Activated CD4-positive, CD25-positive, alpha-beta regulatory T cell (primary cell): ENCODE measurements at places on chromosomes 3 and 15.

DNA sequence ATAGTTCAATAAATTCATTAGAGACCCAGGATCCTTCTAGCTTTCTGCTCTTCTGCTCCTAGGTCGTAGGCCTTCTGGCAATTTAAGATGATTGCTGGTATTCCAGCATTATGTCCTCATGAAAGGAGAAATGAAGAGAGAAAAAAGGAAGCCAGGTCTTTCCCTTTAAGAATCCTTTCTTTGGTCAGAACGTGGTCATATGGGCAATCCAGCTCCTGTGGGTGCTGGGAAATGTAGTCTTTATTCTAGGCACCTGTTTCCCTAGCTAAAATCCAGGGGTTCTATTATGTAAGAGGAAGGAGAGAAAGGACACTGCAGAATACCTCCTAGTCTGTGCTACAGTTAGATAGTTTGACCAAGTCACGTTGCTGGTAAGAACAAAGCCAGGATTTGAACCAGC lies 35.5 kb upstream of the NR1I2 start:
- no peak for DNase-seq

GRCh38 chr3:173650596-173650995 lies 253.1 kb downstream of the NLGN1 start:
- no peak for DNase-seq

DNA sequence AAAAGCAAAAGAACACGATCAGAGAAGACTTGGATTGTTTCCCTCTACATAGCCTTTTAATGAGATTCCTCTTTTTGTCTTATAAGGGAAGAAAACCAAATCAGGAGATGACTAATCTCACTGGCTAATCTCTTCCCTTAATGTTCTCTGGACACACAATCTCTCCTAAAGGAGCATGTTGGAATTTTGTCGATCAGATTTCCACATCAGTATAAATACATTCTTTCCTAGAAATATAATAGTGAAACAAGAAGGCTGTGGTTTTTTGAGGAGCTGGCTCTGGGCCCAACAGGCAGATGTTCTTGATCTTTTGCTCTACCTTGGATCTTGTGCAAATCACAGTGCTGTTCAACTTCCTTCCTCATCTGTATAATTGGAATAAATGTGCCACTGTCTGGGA lies 94.0 kb downstream of the GTPBP8 start:
- DNase-seq: no peak

DNA sequence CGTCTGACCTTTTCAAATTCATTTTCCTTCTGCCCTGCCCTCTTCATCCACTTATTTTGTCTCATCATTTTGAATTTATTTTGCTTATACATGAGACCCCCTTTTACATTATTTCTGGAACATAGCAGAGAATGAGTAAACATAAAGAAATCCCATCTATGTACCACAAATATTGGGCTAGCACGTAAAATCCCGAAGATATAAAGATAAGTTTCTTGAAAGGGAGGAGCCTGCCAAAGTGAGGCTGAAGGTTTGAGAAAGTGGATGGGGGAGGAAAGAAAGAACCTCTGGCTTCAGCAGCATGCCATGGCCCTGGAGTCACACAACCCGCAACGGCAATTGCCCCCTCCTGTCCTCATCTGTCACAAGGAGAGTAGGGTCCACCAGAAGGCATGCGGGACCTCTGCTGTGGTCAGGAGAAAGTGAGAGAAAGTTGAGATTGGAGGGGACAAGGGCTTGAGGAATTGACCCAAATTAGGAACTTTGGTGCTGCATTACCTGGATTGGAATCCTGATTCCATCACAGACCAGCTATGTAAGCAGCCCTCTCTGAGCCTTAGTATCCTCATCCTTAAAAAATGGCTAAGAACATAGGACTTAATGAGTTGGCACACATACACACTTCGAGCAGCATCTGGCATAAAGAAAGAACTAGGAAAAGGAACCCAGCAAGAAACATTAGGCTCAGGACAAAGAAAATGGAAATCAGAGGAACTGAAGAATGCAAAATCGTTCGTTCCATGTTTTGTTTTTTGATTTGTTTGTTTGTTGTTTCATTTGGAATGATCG lies 53.7 kb upstream of the GYG1 start:
- DNase-seq: no peak

- no peak for DNase-seq
Measured at GRCh38 chr15:52485290-52485689, 43.4 kb downstream of the MYO5A start.

DNA sequence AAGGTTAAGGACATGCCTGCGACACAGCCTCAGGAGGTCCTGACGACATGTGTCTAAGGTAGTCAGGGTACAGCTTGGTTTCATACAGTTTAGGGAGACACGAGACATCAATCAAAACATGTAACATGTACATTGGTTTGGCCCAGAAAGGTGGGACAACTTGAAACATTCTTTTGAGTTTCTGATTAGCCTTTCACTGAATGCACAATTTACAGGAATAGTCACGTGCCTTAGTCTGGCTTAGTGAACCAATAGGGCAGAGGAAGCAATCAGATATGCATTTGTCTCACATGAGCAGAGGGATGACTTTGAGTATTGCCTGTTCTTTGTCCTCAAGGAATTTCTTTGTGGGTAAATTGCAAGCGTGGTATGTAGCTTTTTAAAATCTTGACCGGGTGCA lies 24.5 kb upstream of the HDAC11 start:
- no peak for DNase-seq

- no peak for DNase-seq
Measured at GRCh38 chr3:76991165-76991564, 48.7 kb upstream of the ROBO2 start.

DNA sequence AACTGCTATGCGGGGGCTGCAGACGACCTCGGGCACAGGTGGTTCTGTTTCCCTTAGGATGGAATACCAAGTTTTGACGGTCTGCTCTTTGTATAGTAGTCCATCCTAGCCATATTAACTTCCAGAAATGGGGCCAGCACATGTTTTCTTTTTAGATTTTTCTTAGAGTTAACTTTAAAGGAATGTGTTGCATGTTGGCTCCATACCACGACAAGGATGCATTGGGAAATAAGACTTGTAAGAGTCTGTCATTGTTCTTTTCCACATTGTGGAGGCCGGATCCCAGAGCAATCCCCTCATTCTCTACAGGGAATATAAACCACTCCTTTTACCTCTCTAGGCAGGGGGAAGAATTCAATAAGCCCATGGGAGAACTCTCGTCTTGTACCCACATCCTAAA lies 87.1 kb upstream of the PLSCR4 start:
- no peak for DNase-seq

DNA sequence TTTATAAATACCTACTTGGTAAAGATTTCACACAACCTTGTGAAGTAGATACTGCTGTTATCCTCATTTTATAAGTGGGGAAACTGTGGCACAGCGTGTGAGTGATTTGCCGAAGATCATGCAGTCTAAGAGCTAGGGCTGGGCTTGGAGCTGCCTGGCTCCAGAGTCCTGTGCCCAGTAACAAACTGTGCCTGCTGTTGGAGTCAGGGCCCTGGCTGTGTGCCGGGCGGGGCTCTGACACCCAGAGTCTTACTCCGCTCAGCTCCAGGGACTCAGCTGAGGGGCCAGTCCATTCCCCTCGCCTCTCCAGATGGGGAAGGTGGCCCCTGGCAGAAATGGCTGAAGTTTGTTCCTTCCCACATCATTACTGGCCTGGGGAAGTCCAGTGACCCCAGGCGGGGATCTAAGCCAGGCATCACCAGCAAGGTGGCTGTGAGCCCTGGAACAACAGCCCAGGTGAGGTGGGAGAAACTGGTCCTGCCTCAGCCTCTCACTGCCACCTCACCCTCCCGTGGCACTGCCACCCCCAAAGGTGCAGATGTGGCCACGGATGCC lies 17.3 kb upstream of the PLXNA1 start:
- no peak for DNase-seq

GRCh38 chr15:70032509-70032908 lies 65.2 kb downstream of the TLE3 start:
- no peak for DNase-seq

DNA sequence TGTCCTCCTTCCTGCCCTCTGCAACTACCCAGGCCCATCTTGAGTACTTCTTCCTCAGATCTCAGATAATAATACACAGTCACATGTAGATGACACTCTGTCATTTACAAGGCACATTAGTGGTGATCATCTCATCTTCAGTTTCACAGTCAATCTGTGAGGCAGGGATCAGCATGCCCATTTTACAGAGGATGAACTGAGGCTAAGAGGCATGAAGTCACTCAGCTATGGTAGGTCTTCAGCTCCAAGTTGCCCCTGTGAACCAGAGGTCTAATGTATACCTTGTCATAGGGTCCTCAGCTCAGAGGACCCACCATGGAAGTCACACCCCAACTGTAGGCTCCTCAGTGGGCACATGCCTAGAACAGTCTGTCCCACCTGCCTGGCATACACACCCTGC lies 4.2 kb upstream of the CILP start:
- no peak for DNase-seq

GRCh38 chr15:53739651-53740050 lies 19.8 kb downstream of the WDR72 start:
- DNase-seq: no peak

DNA sequence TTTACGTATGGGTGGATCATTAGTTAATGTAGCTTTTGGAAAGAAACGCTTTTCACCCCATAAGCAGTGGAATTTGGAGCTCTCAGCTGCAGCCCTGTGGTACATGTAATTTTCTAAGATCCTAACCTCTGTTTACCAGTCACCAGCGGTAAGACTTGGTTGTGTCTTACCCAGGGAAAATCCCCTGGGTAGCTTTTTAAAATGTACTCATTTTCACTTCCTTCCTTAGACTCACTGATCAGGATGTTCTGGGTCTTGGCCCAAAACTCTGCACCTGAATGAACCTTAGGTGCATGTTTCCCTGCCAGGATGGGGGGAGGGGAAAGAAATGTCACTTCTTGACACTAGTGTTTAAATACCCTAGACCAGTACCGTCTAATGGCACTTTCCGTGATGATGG lies 605.2 kb downstream of the MAGI1 start:
- no peak for DNase-seq

- DNase-seq: no peak
Measured at GRCh38 chr3:126431103-126431534, 36.4 kb downstream of the CFAP100 start.

DNA sequence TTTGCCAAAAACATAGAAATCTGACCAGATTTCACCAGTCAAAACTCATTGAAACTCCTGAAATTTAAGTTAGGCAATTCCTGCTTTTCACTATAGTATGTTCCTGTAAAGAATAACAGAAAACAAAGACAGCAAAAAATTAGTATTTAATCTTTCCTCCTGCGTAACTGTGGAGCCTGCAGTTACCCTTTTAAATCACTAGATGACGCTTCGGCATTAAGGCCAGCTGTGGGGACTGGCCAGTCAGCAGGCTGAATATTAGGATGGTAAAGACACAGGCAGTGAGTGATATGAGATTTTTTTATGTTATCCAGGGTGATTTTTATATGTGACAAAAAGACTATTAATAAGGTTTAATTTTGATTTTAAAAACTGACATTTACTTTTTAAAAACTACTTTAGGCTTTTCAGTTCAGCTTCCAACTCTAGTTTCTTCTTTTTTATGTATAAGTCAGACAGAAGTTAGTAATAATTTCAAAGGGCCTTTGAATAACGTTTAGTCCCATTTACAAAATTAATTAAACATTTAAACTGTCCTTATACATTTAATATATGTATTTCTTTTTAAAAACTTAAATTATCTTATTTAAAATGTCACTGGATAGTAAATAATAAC lies 165.1 kb downstream of the PPM1L start:
- no peak for DNase-seq

GRCh38 chr3:29922992-29923746 lies 642.3 kb downstream of the RBMS3 start:
- no peak for DNase-seq

DNA sequence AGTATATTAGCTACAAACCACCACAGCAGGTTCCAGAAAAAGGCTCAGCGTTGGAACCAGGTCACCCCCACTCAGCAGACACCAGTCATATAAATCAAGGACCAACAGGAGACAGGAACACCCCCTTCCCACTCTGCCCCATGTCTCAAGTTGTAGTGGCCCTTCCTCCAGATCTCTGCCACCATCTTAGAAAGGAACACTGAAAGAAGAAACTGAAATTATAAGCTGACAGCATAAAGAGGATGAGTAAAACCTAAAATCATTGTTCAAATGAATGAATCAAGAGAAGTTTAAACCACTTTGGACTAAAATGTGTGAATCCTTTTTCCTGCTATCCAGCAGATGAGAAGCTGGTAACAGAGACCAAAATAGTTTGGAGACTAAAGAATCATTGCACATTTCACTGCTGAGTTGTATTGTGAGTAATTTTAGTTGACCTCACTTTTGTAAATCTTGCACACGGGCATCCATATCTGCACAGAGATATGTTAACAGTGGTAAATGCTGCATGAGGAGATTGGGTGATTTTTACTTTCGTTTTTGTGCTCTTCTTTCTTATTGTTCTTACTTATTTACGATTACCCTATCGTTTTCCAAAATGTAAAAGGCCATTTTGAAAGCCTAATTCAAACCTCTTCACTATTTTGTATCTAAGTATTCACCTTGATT lies 19.8 kb downstream of the CCR3 start:
- DNase-seq: no peak

- DNase-seq: no peak
Measured at GRCh38 chr3:9810846-9811245, 784 bp downstream of the TTLL3 start.

GRCh38 chr3:187361835-187362234 lies 6.3 kb upstream of the RTP4 start:
- DNase-seq: no peak

DNA sequence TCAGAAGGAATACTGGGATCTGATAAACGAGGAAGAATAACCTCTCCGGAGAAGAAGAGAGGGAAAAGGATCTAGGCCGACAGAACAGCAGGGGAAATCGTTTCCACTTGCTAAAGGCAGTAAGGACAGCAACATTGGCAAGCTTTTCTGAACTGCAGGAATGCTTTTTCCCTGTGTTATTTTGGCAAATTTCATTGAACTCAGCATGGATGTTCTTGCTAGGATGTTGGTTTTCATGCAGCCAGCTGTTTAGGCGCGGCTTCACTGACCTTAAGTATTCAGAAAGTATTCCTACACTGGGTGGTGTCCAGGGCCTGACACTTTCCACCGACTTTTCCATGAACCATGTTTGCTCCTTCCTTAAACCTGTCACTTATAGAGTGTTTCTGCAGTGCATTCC lies 489.7 kb downstream of the CNTN3 start:
- DNase-seq: no peak

DNA sequence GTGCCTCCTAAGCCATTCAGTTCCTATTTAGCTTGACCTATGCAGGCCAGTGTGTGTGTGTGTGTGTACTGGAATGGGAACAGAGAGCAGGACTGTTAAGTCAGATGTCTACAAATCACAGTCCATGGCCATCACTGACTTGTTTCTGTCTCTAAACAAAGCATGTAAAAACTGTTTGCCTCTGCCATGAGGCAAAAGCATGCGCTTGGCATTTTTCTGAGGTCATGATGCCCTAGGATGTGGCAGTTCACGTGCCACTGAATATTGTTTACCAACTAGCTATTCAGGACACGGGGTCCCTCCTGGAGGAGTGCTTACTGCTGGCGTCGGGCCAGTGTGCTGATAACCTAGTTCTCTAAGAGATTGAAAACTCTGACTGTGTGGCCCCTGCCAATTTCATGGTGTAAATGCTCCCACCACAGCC lies 8.2 kb upstream of the ATP13A3 start:
- DNase-seq: no peak
